ENCODE measurements at places on chromosomes 7 and 10.
A peak's percentile ranks its signal among the peaks of the same experiment; 100 is the strongest.

DNA sequence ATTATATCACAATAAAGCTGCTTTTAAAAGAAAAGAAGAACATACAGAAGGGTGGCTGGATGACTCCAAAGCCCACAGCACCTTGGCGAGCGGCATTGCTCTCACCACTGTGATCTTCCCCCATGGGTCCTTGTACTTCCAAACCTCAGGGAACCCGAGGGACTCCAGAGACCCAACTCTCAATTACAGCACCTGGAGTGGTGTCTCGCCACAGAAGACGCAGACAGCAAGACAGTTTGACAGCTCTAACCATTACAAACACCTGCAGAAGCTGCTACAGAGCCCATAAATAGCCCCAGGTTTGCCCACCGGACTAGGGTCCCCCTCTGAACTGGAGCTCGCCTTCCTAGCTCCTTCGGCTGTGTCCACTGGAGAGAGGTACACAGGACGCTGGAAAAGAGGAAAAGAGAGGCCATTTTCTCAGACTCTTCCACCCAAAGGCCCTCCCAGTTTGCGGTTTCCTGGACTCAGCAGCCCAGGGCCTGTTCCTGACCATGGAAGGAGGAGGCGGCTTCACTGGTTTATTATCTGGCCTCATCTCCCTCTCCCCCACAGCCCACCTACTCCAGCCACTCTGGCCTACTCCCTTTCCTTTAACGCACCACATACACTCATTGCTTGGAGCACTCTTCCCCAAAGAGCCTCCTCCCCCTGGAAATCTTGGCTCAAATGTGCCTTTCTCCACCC, 1.9 kb downstream of the PIK3AP1 start:
- DNase-seq, result no peak

DNA sequence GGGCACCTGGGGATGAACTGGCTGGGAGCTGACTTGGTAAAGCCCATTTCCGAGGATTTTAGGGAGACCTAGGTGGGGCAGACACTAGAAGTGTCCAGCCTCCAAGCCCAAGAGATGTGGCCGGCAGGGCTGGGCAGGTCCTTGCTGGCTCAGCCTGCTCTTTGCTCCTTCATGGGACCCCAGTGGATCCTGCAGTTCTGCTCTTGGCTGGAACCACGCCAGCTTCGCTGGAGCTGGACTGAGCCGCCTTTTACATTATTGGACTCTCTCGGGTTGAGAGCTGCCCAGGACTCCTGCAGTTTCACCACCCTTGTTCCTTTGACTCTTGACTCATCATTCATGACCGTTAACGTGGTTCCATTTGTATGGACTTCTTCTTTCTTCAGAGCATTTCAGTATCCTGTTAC, 5.7 kb downstream of the PPIF start:
- DNase-seq, result no peak

- DNase-seq, result no peak
Observed at GRCh38 chr10:103044942-103045489, 126.9 kb downstream of the CNNM2 start.

DNA sequence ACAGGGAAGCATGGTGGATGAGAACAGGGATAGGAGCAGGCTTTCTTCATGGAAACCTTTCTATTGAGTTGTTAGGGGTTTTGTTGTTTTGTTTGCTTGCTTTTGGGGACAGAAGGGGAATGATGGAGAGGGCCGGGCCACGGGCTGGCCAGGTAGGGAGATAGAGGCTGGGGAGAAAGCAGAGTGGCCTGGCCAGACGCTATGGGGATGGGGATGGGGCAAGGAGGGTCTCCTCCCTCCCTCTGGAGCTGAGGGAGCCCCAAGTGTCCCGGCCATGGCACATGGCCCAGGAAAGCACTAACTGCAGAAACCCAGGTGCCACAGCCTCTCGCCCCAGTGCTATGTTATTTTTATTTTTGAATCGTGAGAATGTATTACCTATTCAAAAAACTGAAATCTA, 10.0 kb downstream of the AOC1 start:
- no peak for DNase-seq

DNA sequence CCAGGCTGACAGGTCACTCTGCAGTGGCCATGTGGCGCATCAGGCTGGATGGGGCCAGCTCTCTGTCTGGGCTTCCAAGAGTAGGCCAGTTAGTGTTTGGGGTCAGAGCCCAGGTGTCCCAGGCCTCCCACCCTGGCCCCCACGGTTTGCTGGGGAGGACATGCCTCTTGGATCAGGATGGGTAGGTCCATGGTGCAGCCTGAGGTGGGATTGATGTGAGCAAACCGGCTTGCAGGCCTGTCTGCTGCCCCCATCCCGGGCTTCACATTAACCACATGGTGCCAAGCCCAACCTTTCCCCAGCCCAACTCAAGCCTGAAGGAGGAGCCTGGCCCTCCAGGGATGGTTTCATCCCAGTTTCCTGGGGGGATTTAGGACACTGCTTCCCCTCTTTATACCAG, 39.2 kb downstream of the LDB3 start:
- DNase-seq, result no peak

- DNase-seq, result no peak
Observed at GRCh38 chr7:10238641-10239040, 735.0 kb upstream of the PHF14 start.

GRCh38 chr10:94997741-94998174, 59.3 kb downstream of the CYP2C9 start:
- no peak for DNase-seq

- DNase-seq, result no peak
Observed at GRCh38 chr10:43176271-43176670, 38.0 kb downstream of the CSGALNACT2 start.

GRCh38 chr10:131890276-131891195, 10.3 kb upstream of the PPP2R2D start:
- no peak for DNase-seq

- DNase-seq, result no peak
Observed at GRCh38 chr10:105010411-105011121, 369.5 kb downstream of the SORCS3 start.

DNA sequence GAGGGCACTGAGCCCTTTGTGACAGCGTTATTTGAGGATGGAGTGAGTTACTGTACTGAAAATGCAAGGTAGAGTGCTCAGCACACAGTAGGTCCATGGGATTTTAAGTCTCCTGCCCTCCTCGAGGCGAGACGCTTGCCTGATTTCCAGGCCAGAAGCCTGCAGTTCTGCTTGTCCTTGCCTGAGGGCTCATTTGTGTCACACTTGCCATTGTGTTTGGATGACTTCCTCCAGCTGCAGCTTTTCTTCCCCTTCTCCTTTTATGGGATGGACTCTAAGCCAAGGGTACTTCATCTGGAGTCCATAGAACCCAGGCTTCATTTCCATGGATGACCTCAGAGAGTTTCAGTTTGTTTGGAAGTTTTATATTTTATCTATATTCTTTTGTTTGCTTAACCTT, 304.2 kb upstream of the BMPER start:
- DNase-seq, result no peak

DNA sequence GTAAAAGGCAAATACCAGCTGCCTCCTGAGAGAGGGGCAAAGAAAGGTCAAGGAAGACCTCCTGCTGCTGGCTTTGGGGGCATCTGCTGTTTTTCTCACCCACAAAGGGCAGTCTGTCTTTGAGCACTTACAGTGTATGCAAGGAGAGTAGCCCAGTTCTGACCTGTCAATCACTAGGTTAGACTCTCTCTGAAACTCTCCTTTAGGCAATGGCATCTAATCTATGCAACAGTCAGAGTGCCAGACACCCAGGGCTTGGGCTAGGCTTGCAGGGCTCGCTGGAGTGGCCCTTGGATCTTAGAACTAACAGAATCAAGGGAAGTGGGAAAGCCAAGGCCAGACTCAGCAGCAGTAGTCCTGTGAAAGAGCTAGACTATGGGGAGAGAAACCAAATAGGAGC, 522.9 kb downstream of the NRG3 start:
- peak; percentile 8 for DNase-seq

GRCh38 chr7:101728128-101728527, 89.3 kb upstream of the CUX1 start:
- no peak for DNase-seq

DNA sequence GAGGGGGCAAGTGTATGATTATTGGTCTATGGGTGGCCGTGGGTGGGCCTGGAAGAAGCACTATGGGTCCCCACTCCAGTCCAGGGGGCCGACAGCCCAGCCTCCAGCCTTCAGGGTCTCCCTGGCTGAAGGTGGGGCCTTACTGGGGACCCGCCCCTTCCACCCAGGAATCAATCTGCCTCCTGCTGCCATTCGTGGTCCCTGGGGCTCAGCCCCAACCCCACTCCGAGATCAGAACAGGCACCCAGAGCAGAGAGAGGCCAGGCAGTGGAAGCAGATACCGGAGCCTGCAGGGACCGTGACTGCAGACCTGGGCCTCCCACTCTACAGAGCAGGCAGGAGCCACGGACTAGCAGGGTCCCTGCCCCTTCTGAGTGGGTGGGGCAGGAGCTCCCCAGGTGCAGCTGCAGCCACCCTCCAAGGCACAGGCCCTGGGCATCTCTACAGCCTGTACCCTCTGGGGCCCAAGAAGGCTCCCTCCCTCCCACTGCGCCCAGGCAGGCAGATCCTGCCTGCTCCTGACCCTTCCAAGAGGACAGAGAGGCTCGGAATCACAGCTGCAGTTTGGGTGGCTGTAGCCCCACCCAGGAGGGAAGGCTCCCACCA, 13.6 kb upstream of the FOXL3 start:
- DNase-seq, result no peak

GRCh38 chr10:122786269-122786668, 59.4 kb downstream of the CUZD1 start:
- peak; percentile 44 for DNase-seq

DNA sequence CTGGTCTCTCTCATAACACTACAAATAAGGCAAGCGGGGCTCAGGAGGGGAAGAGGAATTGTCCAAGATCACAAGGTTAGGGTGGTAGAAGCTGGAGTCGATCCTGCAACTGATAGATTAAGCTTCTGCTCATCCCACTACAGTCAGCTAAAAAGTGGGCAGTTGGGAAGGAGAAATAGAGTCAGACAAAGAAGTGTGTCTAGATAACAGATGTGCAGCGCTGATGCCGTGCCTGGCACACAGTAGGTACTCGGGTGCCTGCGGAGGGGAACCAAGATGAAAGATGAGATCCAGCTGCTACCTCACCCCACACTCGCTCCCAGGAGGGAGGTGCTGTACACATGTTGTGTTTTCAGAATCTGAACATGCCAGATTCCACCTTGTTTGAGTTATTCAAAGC, 48.1 kb upstream of the TECTB start:
- no peak for DNase-seq

- no peak for DNase-seq
Observed at GRCh38 chr7:111815354-111815753, 253.1 kb upstream of the IMMP2L start.

- no peak for DNase-seq
Observed at GRCh38 chr10:30431435-30431911, 2.5 kb upstream of the MAP3K8 start.

- no peak for DNase-seq
Observed at GRCh38 chr10:116163333-116164131, 109.5 kb downstream of the GFRA1 start.

GRCh38 chr7:92802406-92802805, 34.0 kb downstream of the CDK6 start:
- DNase-seq, result no peak

DNA sequence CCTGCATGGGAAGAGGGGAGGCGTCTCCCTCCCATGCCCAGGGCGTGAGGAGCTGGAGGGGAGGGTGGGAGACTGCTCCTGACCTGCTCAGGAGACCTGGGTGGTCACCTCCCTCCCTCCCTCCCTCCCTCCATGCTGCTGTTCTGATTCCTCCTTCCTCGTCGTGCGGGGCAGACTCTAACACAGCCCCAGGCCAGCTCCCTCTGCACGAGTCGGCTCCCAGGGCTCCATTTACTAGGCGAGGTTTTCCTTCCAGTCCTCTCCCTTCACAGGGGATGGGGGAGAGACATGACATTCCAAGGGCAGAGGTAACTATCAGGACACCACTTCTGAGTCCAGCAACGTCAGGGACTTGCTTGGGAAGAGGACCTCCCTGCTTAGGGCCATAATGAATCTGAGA, 23.6 kb downstream of the VIPR2 start:
- no peak for DNase-seq

GRCh38 chr10:89909752-89910151, 208.4 kb downstream of the KIF20B start:
- DNase-seq, result no peak

GRCh38 chr10:14356921-14357320, 26.2 kb upstream of the FRMD4A start:
- DNase-seq, result no peak

GRCh38 chr10:97230146-97230545, 44.4 kb upstream of the SLIT1 start:
- DNase-seq, result no peak

DNA sequence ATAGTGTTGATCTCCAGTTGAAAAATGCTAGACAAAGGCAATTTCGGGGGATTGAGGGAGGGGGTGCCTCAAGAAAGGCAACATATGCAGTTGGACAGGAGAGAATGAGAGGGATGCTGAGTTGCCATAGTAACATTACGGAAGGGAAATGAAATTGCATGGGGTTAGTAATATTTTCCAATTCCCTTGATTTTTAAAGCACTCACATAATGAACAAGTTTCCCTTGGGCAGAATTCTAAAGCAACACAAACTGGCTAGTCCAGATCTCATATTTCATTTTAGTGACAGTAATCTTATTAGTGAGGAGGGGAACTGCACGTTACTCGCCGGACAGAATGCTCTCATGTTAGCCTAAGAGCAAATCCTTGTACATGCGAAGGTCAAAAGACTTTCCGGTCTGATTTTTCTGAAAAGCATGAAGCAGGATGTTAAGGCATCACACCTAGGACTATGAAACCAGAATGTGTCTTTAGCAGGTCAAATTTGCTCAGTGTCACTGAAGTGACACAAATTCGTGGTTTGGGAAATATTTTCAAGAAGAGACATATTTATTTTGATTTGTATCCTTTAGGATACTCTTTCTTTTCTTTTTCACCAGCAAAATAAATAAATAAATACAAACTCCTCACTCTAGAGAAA, 165.5 kb downstream of the ANK3 start:
- DNase-seq, result no peak

GRCh38 chr7:3825491-3825890, 524.4 kb downstream of the SDK1 start:
- DNase-seq, result peak; percentile 25

GRCh38 chr7:156022483-156023459, 210.5 kb upstream of the SHH start:
- no peak for DNase-seq

GRCh38 chr10:62270020-62270419, 1.4 kb upstream of the RTKN2 start:
- no peak for DNase-seq

DNA sequence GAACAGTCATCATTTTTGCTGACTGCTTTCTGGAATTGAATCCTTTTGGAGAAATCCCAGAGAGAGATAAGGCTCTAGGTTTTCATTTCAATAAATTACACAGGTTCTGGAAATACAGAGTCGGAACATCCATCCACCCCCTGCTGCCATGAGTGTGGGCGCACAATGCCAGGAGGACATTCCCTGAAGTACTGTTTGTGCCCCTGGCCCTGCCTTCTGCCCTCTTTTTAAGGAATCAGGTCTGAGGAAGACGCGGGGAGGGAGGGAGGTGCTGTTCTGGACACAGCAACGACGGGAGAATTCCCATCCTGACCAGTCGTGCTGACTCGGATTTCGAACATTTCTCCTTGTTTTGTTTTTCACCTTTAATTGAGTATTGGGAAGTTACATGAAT, 69.0 kb downstream of the SEC61G start:
- no peak for DNase-seq
